Fibroblast of lung (primary cell): ENCODE measurements at places on chromosomes 11 and 22. TPM values are rescaled to one million over a fixed set of nuclear protein-coding genes. Genes with fewer than 3 reads are reported as not detected.
A peak's percentile ranks its signal among the peaks of the same experiment; 100 is the strongest.

DNA sequence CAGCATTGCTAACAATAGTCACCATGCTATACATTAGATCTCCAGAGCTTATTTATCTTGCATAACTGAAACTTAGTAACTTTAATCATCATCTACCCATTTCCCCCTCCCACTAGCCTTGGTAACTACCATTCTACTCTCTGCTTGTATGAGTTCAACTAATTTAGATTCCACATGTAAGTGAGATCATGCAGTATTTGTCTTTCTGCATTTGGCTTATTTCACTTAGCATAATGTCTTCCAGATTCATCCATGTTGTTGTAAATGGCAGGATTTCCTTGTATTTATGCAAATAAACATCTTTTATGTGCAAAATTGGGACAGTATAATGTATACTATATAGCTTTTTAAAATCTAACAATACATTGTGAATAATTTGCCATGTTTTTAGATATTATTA is 66.0 kb upstream of the ZBED5 start:
- DNase-seq: no peak

DNA sequence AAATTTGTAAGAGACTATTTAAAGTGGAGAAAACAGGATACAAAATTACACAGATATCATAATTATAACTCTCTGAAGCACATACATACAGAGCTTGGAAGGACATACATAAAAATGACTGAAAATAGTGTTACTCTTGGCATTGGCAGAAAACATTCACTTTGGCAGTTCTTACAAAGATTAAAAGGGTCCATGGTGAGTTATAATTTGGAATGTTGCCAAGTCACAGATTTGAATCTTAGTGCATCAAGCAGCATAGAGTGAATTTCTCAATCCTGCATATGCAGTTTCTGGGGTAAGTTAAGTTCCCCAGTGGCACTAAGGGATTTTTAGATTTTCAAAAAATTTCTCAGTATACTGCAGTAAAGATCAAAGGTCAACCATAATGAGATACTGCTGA is 115.9 kb downstream of the CCDC81 start:
- DNase-seq: peak; percentile 38

DNA sequence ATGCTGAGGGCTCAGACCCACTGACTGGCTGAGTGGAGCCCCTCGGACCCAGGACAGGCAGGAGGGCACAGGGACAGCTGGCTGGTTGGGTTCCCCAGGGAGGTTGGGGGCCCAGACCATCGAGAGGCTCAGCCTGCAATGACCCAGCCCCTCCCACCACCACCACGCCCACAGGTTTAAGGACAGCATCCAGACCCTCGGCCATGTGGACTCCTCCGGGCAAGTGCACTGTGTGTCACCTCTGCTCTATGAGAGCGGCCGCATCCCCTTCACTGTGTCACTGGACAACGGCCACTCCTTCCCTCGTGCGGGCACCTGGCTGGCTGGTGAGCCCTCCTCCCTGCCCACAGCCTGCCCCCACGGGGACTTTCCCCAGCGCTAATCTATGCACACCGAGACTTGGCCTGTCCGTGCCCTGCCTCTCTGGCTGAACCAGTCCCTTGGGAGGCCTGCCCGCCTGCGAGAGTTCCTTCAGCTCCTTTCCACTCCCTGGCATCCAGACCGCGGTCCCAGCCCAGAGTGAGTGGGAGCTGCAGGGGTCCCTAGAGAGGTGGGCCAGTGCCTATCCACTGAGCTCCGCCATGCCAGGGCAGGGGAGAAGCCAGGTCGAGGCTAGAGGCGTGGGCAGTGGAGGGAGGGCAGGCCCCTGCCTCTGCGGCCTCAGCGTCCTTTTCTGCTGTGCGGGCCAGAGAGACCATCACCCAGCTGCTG is 2.2 kb downstream of the SUSD2 start:
- no peak for DNase-seq

The SCGB1D2 gene
- total RNA-seq: not detected in 2 replicates

DNA sequence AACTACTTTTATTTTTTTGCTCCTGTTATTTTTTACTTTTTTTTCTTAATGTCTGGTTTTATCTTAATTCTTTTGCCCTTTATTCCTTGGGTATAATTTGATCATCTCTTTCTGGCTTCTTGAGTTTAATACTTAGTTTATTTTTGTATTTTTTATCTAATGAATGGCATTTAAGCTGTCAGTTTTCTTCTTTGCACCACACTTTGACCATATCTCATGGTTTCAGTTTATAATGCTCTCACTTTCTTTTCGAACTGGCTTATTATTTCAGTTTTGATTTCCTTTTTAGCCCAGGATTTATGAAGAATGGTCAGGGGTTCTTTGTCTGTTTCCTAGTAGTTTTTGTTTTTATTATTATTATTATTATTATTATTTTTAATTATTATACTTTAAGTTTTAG is 48.3 kb downstream of the QSER1 start:
- no peak for DNase-seq

The RIC3 gene
- not detected in 2 replicates for total RNA-seq

DNA sequence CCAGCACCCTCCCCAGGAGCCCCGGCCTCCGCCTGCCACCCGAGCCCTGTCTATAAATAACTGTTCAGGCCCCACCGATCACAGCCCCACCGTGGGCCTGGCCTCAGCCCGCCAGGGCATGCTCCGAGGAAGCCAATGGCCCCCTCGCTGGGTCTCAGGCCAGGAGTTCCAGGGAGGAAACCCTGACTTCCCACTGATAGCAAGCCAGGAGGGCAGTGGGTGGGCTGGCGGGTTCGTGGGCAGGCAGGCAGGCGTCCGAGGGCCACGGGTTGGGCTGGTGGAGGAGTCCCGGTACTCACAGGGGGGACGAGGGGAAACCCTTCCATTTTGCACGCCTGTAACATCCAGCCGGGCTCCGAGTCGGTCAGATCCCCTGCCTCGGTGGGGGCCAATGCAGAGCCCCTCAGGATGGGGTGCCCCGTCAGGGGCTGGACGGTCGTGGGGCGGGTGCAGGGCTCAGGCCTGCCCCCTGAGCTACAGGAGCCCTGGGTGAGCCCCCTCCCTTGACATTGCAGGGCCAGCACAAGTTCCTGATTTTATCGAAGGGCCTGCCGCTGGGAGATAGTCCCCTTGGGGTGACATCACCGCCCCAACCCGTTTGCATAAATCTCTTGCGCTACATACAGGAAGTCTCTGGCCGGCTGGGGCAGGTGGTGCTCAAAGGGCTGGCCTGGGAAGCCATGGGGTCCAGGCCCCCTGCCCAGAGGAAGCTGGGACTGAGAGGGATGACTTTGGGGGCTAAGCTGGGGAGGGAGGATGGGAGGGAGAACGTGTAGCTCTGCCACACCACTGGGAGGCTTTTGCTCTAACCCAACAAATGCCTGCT is at the start of gene SPI1:
TSS of gene SPI1 (minus strand) at position 538 of the 826 bp plus-strand sequence. CDS start at position 344, 194 bp downstream.
- no peak for DNase-seq

- DNase-seq: no peak
Observed at GRCh38 chr11:57779276-57779675, 17.7 kb downstream of the CTNND1 start.

DNA sequence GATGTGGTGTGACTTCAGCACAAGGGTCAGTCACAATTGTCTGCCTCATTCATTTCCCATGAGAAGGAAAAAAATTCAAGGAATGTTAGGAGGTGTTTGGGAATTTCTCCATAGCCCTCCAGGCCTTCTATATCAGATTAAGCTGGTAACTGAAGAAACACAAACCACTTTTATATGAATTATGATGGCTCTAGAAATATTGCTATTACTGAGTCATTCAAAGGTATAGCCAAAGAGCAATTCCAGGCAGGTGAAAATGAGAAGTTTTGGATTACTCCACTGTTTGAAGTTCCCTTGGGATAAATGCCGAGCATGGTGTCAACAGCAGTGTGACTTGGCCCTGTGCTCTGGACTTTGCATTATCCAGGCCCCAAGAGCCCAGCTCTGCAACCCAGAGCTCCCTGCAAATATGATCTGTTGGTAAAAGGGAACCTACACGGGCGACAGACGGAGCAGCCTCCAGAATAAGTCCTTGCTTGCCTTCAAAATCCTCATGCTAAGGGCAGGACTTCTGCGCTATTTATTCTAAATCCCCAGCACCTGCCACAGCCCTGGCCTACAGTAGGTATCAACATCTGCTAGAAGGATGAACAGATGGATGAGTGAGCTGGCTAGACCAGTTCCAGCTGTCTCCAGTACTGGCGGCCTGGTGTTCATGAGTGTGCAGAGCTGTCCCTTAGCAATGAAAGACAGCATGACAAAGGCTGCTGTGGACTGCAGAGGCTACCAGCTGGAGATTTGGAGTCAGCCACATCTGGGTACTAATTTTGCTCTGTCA is 67.5 kb upstream of the ZBED5 start:
- DNase-seq: no peak

The IGSF9B gene
- under 0.01 and 0.26 TPM in 2 replicates for total RNA-seq

The ZBED4 gene
- total RNA-seq: 6.3 and 6.4 TPM in 2 replicates

DNA sequence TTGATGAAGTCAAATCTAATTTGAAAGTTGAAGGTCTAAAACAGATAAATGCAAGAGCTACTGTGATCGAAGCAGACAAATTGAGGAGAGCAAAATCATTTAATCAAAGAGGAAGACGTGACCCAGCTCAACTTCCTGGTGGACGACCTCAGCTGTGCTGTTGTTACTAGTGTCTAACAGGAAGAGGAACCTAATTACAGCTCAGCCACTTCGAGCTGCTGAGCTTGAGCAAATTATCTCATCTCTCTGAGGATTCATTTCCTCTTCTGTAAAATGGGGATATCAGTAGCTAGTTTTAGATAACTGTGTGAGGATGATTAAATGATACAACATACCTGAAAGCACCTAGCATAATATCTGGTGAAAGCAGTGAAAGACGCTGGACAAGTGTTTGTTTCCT is 48.6 kb upstream of the OLFML1 start:
- no peak for DNase-seq

DNA sequence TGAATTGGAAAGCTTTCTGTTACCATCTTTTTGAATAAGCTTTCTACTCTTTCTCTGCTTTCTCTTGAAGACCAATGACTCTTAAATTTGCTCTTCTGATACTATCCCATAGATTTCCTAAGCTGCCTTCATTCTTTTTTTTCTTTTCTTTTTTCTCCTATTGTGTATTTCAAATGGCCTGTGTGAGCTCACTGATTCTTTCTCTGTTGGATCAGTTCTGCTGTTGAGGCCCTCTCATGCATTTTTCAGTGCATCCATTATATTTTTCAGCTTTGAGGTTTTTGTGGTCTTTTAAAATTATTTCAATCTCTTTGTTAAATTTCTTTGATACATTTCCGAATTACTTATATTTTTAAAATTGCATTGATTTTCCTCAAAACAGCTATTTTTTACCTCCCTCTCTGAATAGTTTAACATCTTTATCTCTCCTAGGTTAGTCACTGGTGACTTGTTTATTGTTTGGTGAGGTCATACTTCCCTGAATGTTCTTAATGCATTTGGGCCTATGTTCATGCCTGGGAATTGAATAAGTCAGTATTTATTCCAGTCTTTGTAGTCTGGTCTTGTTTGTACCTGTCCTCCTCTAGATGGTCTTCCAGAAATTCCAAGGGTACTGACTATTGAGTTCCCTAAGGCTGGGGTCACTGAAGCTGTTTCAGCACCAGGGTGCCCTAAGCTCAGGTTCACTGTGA is 110.6 kb upstream of the SERPIND1 start:
- no peak for DNase-seq

DNA sequence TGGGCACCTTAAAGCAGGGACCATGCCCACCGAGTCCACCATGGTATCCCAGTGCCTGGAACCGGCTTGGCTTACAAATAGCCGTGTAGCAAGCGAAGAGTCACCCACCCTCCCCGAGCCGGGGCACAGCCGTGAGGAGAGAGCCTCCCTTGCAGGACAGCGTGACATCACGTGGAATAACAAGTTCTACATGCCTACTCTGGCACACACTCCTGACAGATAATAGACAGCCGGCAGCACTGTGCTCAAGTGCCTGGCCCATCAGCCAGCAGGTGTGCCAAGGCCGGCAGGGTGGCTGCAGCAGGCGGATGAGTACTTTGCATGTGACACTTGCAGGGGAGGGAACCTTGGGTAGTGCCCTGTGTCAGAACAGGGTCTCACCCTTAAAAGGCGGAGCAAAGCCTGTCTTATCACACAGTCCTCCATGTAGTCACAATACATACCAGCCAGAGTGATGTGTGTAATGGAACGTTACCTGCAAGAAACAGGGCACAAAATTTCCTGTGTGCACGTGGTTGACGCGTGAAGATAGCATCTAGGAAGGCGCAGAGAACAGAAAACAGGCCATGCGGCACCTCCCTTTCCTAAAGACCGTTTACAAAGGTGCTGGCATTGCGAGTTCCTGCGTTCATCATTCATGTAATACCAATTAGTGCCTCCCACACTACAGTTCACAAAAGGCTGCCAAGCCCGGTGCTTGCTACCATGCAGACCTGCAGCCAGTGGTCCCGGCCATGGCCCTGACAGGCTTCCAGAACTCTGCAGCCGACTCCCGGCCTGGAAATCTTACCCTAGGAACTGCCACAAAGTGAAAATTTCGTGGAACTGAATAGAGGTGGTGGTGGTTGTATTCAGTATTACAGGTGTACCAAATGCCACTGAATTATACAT is 16.4 kb downstream of the TOM1 start:
- DNase-seq: no peak

GRCh38 chr11:34707462-34707840 is 86.6 kb downstream of the EHF start:
- no peak for DNase-seq

- DNase-seq: no peak
Observed at GRCh38 chr22:23781065-23781464, 5.7 kb upstream of the SMARCB1 start.

GRCh38 chr11:75184051-75184450 is 33.1 kb downstream of the SLCO2B1 start:
- DNase-seq: no peak

DNA sequence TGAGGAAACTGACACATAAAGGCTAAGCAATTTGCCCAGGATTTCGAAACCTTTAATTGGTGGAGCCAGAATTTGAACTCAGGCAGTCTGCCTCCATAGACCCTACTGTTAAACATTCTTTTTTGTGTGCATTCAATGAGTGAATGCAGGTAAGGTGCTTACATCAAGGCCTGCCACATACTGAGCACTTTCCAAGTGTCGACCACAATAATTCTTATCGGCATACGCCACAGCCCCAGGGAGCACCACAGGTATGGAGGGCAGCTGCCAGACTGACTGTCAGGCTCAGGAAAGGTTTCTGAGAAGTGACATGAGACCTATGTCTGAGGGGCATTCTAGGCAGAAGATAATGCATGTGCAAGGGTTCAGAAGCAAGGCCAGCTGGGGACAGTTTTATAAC is 334.7 kb upstream of the NARS2 start:
- no peak for DNase-seq

GRCh38 chr11:60128376-60128775 is 39.9 kb downstream of the MS4A2 start:
- no peak for DNase-seq

- no peak for DNase-seq
Observed at GRCh38 chr11:39037611-39038010, 2421.8 kb downstream of the LRRC4C start.

- no peak for DNase-seq
Observed at GRCh38 chr11:45812581-45813548, 7.9 kb downstream of the SLC35C1 start.

- no peak for DNase-seq
Observed at GRCh38 chr22:26409719-26410335, 19.2 kb upstream of the ASPHD2 start.

DNA sequence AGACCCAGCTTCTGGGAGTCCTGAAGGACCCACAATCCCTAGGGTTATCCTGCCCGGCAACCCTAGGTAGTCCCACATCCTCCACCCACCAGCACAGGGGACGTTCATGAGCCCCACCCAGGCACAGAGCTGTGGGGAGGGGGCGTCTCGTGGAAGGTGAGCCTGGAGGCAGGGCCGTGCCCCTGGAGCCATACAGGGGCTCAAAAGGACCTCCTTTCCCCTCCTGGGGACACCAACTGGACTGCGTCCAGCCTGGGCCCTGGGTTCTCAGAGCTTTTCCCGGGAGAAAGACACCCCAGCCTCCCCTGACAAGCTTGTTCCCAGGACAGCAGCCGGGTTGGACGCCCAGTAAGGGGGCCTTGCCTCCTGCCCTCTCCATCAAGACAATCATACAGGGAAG is 78.4 kb downstream of the BRD1 start:
- no peak for DNase-seq
